ENCODE measurements at places on chromosomes 5 and 9.

GRCh38 chr9:108603141-108603540, 252.6 kb downstream of the ACTL7B start:
- no peak for DNase-seq

- DNase-seq, result no peak
These were observed 22.2 kb downstream of the MRPS30 start for GRCh38 chr5:44830951-44831350.

DNA sequence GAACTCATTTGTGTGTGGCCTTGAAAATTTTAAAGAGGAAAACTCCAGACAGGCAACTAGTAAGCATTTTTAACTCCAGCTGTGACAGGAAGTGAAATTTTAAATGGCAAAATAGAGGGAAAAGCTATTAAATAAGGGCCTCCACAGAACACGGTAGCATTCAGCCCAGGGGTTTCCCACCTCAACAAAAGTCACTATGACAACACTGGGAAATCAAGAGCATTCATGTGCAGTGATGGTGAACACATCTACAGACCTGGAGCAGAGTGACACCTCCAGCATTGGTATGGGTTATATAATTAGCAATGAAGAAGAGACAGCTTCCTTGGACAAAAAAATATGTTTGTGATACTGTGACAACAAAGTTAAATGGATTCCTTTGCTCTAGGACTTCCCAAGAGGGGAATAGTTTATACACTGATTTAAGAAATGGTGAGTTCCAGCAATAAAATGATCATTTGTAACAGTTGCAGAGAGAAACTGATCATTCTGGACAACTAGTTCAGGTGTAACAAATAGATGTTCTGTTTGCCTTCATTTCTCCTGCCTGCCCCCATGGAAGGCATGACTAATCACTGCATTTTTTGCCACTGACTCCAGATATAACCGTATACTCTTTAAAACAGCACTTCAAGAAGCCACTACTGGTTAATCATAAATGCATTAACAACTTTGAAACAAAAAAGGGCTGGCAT, 93.3 kb upstream of the SLC44A1 start:
- no peak for DNase-seq

- DNase-seq, result no peak
These were observed 40.0 kb downstream of the LURAP1L start for GRCh38 chr9:12814877-12815237.

- DNase-seq, result peak; percentile 94
These were observed 49.6 kb downstream of the NSUN2 start for GRCh38 chr5:6583049-6583880.

GRCh38 chr5:9437741-9438240, 108.1 kb downstream of the SEMA5A start:
- no peak for DNase-seq

GRCh38 chr5:81425569-81425968, 31.6 kb upstream of the ACOT12 start:
- no peak for DNase-seq

GRCh38 chr5:97489010-97489840, 306.2 kb upstream of the RIOK2 start:
- DNase-seq, result no peak

DNA sequence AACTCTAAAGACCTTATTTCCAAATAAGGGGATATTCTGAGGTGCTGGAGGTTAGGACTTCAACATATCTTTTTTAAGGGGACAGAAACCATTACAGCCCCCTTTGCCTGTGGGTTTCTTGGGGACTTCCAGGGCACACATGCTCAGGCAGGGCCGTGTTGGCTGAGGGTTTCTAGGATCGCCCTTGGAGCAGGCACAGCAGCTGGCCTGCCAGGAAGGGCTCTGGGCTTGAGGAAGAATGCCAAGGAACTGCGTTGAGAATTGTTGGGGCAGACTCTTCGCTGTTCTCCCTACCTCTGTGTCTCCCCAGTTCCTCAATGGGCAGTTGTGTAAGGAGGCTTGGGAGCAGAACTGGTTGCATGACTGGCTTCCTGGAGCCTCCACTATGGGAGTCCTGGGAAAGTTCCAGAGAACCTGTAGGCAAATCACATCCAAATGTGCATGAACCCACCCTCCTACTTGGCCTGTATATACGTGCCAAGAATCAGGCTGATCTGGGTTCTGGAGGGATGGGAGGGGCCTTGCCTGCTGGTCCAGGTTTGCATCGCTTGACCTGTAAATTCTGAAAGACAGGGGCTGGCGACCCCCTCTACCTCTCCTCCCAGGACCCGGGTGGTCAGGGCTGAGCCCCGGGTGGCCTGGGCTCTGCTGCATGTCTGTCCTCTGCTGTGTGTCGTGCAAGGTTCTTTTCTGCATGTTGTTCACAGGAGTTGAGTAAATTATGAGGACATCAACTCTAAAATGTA, 65.5 kb downstream of the HSPA4 start:
- no peak for DNase-seq

DNA sequence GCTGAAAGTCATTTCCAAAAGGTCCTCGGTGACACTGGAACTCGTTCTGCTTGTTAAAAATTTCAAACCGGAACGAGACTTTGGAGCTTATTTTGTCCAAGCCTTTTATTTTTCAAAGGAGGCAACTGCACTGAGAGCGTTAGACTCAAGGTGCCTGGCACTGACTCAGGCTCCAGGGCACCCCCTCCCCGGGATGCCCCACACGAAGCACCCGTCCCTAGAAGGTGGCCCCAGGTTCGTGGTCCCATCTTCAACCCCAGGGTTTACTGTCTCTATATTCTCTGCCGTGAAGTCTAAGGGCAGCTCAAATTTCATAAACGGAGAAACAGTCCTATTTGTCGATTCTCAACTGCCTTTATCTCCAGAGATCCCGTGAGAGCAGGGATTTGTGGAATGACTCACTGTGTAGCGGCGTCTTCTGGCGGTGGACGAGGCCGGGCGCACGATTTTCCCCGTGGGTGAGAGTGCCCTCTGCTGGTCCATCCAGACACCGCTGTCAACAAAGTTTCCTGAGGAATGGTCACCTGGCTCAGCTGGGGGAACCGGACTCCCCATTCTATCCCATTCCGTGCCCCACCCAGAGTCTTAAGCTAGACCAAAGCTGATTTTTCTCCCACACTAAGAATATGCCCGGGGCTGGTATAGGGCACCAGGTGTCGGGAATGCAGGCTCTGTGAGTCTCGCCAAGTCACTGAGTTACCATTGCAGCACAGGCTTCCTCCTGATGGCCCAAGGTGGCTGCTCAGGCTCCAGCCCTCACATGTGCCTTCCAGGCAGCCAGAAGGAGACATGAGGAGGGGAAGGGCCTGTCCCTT, 27.1 kb upstream of the SLC6A19 start:
- DNase-seq, result peak; percentile 91

GRCh38 chr9:127865645-127866464, 11.4 kb upstream of the ENG start:
- no peak for DNase-seq

DNA sequence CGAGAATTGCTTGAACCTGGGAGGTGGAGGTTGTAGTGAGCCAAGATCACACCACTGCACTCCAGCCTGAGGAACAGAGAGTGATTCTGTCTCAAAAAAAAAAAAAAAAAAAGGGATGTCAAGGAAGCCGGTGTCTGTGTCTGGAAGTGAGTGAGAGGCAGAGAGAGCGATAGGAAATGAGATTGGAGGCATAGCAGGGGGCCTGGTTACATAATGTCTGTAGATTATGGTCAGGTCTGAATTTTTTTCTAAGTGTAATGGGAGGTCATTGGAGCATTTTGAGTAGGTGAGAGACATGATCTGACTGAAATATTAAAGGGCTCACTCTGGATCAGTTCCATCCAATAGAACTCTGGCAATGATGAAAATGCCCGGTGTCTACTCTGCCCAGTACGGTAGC, 40.4 kb upstream of the CTNNA1 start:
- DNase-seq, result no peak

DNA sequence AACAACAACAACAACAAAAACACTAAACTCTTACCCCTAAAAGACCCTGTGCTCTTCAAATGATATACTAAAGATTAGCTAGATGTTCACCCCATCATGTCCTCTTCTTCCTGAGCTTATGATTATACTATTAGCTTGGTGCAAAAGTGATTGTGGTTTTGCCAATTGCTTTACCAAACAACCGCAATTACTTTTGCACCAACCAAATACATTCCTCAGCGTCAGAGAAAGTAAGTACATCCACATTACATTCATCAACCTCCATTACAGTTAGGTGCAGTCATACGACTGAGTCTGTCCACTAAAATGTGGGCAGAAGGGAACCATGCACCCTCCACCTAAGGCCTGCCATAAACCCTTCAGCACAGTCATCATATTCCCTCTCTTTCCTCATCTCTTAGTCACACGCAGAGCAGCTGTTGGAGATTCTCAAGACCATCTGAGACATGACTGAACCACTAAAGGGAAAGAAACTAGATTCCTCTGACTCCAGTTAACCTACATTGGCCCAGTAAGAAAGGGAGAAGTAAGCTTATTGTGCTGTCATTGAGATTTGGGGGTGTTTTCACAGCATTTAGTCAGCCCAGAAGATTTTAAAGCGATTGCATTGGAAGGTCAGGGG, 181.6 kb upstream of the TLE4 start:
- DNase-seq, result no peak

GRCh38 chr5:50667023-50667652, 701 bp downstream of the PARP8 start:
- DNase-seq, result peak; percentile 36

DNA sequence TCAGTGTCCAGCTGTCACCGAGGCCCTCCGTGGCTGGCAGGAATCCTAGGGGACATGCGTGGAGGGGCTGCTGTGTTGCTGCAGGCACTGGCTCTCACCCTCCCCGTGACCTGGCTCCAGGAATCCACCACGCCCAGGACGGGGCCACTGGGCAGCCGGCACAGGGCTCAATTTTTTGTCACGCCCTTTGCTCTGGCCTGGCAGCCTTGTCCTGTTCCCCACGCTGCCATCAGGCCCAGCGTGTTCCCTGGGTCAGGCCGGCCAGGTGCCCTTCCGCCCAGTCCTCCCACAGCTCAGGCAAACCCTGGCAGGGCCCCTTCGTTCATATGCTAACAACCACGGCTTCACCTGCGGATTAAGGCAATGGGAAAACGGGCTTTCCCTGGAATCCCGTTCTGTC, 37.3 kb downstream of the PROP1 start:
- no peak for DNase-seq

DNA sequence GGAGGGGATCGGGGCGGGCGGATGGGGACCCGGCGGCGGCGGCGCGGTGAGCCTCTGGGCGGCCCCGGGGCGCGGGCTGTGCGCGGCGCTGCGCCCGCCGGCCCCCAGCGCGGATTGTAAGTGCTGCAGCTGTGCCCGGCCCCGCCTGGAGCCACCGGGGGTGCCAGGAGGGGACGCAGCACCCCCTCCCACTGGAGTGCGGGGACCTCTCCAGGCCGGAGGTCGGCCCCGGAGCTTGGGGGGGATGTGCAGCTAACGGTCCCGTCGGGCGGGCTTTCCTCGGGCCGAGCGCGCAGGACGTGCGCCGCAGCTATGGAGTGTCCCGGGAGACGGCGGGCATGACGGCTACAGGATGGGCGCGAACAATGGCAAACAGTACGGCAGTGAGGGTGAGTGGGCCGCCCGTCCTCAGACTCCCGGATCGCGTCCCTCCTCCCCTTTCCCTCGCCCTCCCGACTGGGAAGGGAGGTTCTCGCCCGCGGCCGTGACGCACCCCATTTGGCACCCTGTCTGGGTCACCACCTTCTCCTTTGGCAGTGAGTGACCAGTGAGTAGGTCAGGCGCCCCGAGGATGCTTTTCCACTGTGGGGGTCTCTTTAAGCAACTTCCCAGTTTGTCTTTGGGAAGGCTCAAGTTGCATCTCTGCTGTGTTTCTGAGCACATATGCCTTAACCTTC, 483 bp downstream of the FBXL7 start:
- DNase-seq, result no peak

GRCh38 chr9:37286530-37287175, 135.8 kb upstream of the GRHPR start:
- no peak for DNase-seq

DNA sequence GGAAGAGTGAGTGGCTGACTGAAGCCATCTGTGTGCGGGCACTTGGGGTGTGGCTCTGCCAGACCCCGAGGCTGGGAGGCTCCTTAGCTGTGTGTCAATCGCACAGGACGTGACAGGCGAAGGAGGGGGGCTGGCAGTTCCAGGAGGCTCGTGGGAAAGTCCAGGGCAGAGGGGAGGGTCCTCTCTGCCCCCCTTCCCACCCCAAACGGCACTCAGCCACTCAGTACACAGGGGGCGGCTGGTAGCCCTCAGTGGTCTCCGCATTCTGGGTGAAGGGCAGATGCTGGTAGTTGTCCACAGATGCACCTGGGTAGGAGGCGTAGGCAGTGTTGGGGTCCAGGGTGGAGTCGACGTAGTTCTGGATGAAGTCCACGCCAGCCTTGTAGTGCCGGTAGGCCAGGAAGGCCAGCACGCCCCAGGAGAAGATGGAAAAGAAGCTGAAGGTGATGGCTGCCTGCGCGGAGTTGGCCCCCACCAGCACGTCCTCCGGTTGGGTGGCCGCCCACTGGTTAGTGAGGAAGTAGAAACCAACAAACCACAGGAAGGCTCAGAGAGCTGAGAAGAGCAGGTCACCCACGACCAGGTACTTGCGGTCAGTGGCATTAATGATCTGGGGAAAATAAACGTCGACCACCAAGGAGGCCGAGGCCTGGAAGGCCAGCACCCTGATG, 85.4 kb upstream of the CEP78 start:
- no peak for DNase-seq

DNA sequence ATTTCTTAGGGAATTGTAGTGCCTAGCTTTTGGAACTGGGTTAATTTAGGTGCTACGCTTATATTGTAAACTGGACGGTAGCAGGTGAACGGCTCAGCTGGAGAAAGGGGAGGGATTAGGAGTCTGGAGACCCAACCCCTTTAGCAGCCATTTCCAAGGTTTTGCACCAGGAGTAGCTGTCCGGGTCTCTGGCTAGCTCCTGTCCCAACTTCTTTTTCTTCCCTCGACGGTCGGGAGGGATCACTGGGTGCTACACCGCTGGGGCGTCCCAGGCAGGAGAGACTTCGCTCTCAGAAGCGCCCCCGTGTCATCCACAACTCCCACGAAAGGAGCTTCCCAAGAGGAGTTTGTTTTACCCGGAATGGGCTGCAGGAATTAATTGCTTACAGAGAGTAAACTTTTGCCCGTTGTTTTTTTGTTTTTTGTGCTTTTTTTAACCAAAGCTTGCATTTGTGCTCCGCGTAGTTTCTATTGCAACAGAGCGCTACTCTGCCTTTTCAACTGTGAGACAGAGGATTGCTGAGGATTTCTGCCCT, 1640.9 kb upstream of the C9orf72 start:
- no peak for DNase-seq

- no peak for DNase-seq
These were observed 242.9 kb downstream of the CSNK1G3 start for GRCh38 chr5:123754908-123755307.

DNA sequence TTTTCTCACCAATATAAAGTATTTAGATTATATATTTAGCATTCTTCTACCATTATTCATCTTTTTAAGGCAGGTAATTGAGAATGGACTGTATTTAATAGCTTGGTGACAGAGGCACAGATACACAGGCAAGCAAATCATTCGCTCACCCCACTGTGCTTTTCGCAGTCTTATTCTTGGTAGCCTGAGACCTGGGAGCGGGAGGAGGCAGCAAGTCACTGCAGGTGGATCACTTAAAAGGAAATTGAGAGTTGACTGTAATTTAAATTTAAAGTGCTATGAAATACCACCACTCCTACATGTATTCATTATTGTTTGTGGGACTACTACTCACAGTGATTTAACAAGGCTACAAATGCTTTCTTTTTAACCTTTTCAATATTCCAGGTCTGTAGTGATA, 9.7 kb downstream of the RICTOR start:
- DNase-seq, result no peak
